ENCODE measurements at places on chromosomes 12 and 14.

GRCh38 chr14:58455593-58456265, 28.2 kb downstream of the KIAA0586 start:
- DNase-seq, result no peak

DNA sequence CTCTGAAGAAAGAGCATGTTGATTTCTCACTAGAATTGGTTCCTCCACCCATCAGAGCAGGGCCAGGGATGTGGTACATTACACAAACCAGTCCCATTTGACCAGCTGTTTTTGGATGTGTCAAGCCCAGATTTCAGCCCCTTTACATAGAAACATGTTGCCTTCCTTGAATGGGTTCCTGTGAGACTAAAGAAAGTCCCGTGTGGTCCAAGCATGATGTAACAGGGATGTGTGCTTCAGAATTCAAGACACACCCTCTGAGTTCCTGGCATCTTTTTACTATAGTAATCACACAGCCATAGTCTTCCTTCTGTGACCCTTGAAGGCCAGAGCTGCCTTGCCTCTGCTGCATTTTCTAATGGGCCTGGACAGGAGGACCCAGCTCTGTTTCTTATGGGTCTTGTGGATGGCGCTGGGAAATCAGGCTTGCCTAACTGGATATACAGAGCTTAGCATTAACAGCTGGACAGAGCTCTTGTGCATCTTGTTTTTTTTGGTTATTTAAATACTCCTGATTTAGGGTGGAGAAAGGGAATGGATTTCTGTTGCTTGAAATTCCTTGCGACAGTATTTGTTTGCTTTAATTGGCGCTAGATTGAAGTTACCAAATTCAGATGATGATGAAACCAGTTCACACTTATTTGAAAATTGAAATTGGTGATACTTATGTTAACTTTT, 341.0 kb downstream of the ZFP36L1 start:
- no peak for DNase-seq

- DNase-seq, result no peak
Observed at GRCh38 chr12:106715582-106715981, 58.9 kb upstream of the RIC8B start.

DNA sequence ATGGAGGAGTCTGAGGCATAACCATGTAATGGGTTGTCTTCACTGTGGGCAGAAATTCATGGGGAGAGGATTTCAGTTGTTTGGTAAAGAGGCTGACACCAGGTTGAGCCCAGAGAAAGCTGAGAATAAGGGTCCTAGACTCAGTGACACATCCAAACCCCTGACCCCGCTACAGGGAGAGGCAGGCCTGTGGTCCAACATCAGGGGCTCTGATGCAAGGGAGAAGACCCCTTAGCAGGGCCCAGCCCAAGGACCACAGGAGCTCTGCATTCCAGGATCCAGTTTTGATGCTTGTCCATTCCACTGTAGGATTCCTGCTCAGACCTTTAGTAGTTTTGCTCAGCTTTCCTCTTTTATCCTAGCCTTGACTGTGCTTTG, 15.5 kb downstream of the GPR68 start:
- DNase-seq, result no peak

- DNase-seq, result no peak
Observed at GRCh38 chr12:15497671-15498292, 175.5 kb downstream of the PTPRO start.

- no peak for DNase-seq
Observed at GRCh38 chr14:32470161-32470715, 141.1 kb downstream of the AKAP6 start.

DNA sequence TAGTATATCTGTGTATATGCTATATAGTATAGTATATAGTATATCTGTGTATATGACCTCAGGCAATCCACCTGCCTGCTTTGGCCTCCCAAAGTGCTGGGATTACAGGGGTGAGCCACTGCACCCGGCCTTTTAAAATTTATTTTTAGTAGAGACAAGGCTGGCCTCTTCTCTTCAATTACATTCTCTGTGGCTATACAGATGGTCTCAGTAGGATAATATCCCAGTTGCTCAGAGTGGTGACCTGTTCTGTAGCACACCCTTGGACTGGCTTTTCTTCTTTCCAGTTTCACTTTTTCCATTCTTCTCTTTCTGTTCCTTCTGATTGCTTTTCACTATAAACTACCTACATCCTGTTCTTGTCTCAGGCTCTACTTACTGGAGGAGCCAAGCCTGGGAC, 3.1 kb upstream of the NFATC4 start:
- no peak for DNase-seq

- DNase-seq, result no peak
Observed at GRCh38 chr12:14982991-14983390, 10.1 kb downstream of the PDE6H start.

DNA sequence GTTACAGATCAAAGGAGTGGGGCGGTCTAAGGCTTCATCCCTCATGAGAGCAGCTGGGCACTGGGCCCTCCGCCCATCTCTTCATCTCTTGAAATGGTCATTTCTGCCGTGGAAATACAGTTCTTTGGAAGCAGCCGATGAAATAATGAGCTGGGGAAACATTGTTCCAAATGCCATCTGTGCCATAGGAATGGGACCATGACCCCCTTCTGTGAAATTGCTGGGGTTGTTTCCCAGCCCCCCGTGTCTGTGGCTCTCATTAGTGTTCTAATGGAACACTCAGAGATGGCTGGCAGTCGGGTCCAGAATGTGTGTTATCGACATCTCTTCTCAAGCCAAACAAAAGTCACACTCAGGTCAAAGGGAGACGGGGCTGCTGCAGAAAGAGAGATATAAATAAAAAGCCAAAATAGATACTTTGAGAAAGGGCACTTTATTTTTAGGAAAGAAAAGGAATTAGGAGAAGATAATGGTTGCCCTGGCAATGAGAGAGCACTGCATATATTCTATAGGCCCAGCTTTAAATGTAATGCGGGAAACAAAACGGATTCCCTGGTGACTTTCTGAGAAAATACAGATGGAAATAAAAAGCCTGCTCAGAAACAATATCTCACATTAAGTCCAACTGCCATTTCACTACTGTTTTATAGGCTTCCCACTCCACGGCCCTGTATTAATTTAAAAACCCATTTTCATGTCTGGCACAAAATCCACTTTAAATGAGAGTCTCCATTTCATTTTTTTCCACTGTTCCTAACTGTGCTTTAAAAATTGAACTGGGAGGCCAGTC, 107.1 kb downstream of the TTC8 start:
- DNase-seq, result no peak

DNA sequence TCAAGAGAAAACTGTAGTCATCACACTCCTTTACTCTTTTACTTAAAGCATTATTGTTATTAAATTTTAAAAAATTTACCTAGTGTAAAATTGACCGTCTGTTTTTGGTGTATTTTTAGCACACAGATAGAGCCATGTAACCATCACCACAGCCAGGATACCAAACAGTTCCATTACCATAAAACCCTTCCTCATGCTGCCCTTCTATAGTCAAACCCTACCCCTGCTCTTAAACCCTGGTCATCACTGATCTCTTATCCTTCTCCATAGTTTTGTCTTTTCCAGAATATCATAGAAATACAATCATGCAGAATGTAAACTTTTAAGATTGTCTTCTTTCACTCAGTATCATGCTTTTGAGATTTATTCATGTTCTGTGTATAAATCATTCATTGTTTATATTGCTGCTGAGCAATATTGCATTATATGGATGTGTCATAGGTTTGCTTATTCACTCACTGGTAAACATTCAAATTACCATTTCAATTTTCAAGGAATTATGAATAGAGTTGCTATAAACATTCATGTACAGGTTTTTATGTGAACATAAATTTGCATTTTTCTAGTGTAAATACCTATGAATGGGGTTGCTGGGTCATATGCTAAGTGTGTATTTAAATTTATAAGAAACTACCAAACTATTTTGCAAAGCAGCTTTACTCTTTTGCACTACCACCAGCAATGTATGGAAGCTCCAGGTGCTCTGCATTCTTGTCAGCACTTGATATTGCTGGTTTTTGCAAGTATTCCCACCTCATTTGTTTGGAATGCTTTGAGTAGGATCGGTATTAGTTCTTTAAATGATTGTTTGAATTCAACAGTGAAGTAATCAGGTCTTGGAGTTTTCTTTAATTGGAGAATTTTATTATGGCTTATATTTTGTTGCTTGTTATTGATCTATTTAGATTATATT, 125.5 kb downstream of the LMNTD1 start:
- no peak for DNase-seq

- DNase-seq, result no peak
Observed at GRCh38 chr12:92866418-92866817, 62.7 kb downstream of the EEA1 start.

- no peak for DNase-seq
Observed at GRCh38 chr14:63860146-63860545, 7.3 kb downstream of the SYNE2 start.

- no peak for DNase-seq
Observed at GRCh38 chr14:96991226-96991625, 194.0 kb downstream of the VRK1 start.

DNA sequence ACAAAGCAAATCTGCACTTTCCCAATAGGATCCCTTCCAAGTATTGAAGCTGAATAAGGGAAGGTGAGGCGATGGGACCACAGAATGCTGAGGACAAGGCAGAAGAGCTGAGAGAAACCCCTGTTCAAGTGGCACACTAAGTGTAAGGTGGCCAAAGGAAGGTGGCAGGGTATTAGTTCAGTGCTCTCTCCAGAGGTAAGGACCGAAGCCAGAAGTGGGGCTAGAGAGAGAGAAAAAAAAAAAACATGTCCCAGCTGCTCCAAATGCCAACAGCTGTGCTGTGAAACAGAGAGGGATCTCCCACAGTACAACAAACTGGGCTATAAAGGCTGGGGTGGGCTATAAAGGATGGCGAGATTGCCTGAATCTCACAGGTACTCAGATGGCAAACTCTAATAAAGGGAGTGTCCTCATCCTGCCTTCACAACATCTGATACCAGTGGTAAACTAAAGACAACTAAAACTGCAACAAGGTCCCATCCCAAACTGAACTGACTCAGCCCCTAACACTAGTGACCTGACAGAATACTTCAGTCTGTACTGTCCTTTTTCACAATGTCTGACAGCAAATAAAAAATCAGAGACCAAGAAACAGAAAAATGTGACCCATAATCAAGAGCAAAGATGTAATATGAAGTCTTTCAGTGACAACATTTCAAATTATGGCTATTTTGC, 47.9 kb downstream of the CDK17 start:
- no peak for DNase-seq

DNA sequence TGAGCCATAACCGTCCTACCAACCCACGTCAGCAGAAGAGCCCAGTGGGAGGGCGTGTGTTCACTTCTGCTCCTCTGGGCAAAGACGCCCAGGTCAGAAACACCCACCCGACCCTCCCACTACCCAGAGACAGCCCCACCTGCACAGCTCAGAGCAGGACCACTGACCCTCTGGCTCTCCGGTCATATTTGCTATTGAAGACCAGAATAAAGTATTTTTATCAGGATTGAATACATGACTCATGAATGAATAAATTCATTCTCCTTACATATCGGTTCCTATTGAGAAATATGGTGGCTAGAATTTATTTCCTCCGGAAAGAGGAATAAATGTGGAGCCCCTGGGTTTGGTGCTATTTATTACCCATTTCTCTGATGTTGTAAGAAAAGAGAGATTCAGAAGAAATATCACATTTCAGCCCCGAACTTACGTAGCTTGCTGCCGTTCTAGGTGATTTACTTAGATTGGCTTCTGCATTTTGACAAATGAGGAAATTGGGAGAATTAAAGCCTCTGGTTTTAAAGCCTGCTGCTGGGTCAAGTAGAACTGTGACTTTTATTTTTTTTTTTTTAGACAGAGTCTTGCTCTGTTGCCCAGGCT, 36.4 kb upstream of the P2RX7 start:
- no peak for DNase-seq

DNA sequence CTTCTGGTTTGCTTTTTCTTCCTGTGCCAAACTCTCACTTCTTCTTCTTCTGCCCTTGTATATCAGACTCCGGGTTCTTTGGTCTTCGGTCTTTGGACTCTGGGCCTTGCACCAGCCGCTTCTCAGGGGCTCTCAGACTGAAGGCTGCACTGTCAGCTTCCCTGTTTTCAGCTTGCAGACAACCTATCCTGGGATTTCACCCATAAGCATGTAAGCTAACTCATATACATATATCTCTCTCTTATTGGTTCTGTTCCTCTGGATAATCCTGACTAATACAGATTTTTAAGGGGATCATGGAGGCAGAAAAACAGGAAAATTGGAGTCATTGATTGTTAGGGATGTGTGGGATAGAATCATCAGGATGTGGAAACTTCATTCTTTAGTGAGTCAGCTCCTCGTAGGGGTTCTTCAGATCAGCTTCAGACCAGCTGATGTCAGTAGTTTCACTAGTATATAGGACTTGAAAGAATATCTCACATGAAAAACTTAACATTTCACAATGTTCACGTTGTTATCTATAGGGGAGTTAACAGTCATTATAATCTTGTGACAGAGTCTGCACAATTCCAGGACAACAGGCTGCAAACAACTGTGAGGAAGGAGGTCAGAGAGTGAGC, 102.9 kb downstream of the RASSF9 start:
- no peak for DNase-seq

GRCh38 chr14:62938778-62939177, 106.5 kb downstream of the KCNH5 start:
- DNase-seq, result no peak

GRCh38 chr12:2691006-2691344, 103.8 kb upstream of the FKBP4 start:
- peak; percentile 83 for DNase-seq

GRCh38 chr14:58560208-58560607, 77.6 kb upstream of the DACT1 start:
- no peak for DNase-seq

- no peak for DNase-seq
Observed at GRCh38 chr14:53865711-53866110, 90.9 kb downstream of the BMP4 start.

- no peak for DNase-seq
Observed at GRCh38 chr14:34328178-34328577, 133.9 kb downstream of the SPTSSA start.

DNA sequence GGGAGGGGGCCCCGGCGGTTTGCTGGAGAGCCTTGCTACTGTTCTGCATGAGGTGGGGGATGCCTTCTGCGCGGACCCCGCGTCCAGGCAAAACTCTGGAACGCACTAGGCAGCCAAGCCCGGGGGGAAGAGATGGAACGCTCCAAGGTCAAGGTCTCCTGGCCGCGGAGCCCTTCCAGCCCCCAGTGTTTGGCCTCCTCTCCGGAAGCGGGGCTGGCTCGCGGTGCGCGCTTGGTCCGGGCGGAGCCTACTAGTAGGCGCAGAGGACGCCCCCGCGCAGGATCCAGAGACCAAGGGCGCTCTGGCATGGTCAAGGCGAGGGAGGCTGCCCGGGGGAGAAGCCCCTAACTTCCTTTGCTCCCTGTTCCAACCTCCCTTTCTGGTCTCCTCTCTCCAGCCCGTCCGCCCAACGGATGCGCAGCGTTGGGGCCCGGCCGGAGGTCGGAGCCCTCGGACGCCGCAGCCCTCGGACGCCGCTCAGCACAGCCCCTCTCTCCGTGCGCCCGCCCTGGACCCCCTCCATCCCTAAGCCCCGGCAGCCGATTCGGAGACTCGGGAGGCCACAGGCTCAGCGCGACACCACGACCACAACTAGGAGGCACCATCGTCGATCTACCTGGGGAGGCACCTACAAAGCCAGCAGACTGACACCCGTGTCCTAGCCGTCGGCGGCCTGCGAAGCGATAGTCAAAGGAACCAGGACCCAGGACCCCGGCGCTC, 669 bp upstream of the KCNK13 start:
- DNase-seq, result peak; percentile 59

Data from activated CD8-positive, alpha-beta memory T cell treated with anti-CD3 and anti-CD28 coated beads, Interleukin-2, amount 50 U/mL, for 48 hours (primary cell).